ENCODE measurements at places on chromosomes 16 and 17. TPM values are rescaled to one million over a fixed set of nuclear protein-coding genes. Genes with fewer than 3 reads are reported as not detected.

DNA sequence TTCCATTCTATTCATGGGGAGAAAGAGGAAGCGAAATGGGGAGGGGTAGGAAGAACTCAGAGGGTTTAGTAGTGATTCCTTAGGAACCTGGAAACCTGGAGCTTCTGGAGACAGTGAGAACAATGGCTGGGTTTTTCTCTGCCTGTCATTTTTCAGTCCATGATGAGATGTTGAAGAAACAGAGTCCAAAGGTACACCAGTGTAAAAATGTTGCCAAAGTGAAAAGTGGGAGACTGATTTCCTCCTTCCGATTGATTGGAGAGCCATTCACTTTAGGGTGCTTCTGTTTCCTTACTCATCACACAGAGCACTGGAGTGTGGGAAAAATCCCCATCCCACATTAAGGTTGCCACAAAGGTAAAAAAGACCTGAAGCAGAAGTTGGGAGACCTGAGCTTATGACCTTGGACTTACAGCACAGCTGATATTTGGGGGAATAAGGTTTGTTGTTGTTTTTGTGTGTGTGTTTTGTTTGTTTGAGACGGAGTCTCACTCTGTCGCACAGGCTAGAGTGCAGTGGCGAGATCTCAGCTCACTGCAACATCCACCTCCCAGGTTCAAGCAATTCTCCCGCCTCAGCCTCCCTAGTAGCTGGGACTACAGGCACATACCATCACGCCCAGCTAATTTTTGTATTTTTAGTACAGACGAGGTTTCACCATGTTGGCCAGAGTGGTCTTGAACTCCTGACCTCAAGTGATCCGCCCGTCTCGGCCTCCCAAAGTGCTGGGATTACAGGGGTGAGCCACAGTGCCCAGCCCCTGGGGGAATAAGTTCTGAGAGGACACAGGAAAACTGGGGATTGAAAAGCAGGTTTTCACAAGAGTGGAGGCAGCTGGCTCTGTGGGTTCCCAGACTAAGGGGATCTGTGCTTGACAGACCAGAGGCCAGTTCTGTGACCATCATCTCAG lies 1.4 kb upstream of the DHX8 start:
- DNase-seq: no peak

RPRML gene
- 0.23 TPM for total RNA-seq

- DNase-seq: no peak
These were observed 10.5 kb downstream of the MNT start for GRCh38 chr17:2390199-2390836.

GRCh38 chr17:34475296-34475695 lies 104.1 kb upstream of the TMEM132E start:
- DNase-seq: no peak

GRCh38 chr16:72945611-72946010 lies 102.3 kb downstream of the ZFHX3 start:
- no peak for DNase-seq

MED13 gene
- 46.9 TPM for total RNA-seq

DNA sequence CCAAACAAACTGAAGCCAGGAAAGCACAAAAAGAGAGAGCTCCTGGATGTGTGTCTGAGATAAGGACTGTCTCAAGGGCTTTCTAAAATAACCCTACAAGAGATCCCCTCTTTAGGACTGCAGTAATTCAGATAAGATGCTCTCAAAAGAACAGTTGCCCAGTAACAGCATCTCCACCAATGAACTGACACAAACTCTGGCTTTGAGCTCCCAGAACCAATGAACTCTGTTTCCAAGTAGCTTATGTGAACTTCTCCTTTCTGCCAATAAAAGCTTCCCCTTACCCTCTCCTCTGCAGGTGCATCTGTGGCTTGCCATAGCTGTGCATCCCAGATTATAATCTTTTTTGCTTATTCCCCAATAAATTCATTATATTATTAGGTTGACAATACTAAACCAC lies 421.5 kb downstream of the SLC39A11 start:
- no peak for DNase-seq

TAOK1 gene
- total RNA-seq: 53.0 TPM

MAZ gene
- total RNA-seq: 455 TPM

LPO gene
- not detected for total RNA-seq

- DNase-seq: no peak
These were observed 9.3 kb upstream of the TBKBP1 start for GRCh38 chr17:47684535-47685193.

GRCh38 chr16:47387026-47387734 lies 73.7 kb downstream of the ITFG1 start:
- DNase-seq: no peak

TVP23A gene
- total RNA-seq: not detected

FOXL1 gene
- not detected for total RNA-seq

SLC47A2 gene
- not detected for total RNA-seq

TEKT1 gene
- total RNA-seq: not detected

DNA sequence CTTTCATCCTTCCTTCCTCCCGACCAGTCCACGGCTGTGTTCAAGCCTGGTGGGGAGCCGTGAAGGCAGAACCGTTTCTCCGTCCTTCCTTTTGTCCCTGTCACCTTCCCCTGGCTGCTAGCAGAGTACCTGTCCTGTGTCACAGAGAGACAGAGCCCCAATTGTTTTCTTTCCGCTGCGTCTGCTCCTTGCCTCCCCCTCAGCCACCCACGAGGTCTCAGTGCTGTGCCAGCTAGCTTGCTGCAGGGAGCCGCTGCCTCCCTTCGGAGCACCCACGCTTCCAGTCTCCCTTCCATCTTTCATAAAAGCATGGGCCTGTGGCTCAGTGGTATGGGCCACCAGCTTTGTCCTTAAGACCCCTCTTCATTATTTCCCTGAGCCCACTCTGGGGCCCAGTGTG lies 62.2 kb downstream of the MPRIP start:
- DNase-seq: no peak

KRTAP1-5 gene
- not detected for total RNA-seq

DNA sequence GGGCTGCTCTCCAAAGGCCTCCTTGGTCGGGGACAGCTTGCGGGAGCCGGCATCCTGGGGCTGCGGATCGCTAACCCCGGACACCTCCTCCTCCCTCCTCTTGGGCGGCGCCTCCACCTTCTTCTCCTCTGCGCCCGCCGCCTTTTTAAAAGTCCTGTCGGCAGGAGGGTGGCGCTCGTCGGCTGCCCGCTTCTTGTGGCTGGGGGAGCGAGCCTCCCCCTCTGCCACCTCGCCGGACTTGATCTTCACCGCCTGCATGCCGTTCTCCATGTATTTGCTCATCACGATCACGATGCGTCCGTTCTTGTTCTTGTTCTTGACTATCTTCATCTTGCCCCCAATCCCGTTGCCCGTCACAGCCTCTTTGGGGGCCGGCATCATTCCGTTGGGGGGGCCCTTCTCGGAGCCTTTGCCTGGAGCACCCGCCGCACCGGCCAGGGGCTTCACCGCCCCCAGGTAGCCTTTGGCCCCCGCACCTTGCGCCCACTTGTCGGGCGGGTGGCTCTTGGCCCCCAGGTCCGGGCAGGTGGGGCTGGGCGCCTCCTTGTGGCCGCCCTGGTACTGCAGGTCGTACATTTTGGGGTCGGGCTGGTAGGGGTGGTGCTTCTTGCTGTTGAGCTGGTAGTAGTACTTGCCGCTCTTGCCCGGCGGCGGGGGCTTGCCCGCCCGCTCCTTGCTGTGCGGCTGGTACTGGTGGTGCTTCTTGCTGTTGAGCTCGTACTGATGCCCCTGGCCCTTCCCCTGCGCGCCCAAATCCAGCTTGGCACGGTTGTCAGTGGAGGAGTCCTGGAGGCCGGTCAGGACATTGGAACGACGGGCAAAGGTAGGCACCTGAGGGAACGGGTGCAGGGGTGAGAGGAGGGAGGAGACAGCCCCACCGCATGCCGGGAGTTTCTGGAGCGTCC lies 4.4 kb downstream of the CBX4 start:
- no peak for DNase-seq

DNA sequence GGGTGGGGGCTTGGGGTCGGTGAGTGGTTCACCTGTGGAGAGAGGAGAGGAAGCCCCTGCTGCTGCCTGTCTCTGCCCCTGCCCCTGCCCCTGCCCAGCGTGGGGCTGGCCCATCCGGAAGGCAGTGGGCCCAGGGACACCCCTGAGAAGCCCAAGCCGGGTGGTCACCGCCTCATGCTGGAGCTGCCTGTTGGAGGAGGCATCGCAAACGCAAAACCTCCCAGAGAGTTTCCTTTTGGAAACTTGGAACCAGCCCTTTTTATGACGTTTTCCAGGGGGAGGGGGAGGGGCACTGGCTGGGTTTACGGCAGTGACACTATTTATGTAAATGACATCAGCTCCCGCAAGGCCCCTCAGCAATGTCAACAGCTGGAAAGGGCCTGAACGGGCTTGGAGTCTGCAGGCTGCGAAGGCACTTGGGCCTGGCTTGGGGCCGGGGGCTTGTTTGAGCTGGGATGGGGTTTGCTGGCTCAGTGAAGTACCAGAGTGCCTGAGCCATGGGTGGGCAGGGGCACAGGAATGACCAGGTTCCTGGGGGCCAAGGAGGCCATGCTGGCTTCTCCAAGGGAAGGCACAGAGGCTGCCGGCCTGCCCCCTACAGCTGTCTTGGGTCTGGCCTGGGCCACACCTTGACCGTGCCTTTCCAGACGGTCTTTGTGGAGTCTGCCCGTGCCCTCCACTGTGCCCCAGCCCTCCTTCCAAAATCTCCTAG lies 219.5 kb downstream of the NTN1 start:
- no peak for DNase-seq

CDRT15L2 gene
- not detected for total RNA-seq

DNA sequence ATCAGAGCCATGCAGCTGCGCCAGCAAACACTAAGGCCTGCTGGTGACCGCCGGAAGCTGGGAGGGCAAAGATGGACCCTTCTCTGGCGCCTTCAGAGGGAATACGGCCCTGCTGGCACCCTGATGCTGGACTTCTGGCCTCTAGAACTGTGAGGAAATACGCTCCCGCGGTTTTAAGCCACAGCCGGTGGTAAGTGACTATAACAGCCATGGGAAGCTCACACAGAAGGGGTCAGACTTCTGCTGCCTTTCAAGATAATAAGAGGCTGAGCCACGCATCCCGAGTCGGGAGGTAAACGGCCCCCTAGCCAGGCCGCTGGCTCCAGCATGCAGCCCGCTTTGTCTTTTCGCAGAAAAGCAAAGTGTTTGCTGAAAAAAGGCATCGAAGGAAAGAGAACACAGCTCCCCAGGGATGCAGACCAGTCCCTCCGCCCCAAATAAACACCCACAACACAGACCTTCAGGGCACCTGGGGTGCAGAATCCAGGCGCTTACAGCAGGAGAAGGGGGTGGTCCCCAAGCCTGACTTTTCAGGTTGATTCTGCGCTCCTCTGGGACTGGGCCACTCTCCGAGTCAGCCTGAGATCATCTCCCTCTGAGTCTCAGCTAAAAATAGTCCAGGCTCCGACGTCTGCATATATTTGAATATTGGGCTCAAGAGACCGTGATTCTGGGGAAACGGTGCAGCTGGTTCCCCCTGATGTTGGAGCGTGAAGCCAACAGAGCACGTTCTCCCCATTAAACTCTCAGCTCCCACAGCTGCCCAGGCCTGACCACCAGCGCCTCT lies 89.7 kb downstream of the MGAT5B start:
- DNase-seq: no peak

All from activated CD8-positive, alpha-beta T cell treated with anti-CD3 and anti-CD28 coated beads, Interleukin-2, amount 10 ng/mL, durations not matched to agents 7 days and 5 days (primary cell).